ENCODE measurements at places on chromosomes 6 and 20. TPM values are rescaled to one million over a fixed set of nuclear protein-coding genes. Genes with fewer than 3 reads are reported as not detected.

CCN6 gene
- not detected for total RNA-seq

PRRT1 gene
- 1.2 TPM for total RNA-seq

- no peak overlapping the region for H3K4me3 ChIP-seq
- no peaks in the 10 kb centered on the region for H3K36me3 ChIP-seq
- no peak for DNase-seq
Measured at GRCh38 chr6:2738373-2738979, 12.2 kb downstream of the MYLK4 start.

TMEM74B gene
- total RNA-seq = 15.8 TPM

GRCh38 chr6:71326611-71327010 is 38.0 kb downstream of the OGFRL1 start:
- no peak for DNase-seq
- no peak overlapping the region for H3K4me3 ChIP-seq
- H3K36me3 ChIP-seq = no peaks in the 10 kb centered on the region
- H3K27me3 ChIP-seq = no peaks in the 10 kb centered on the region

- no peak overlapping the region for H3K4me3 ChIP-seq
- no peaks in the 10 kb centered on the region for H3K36me3 ChIP-seq
- no peaks in the 10 kb centered on the region for H3K27me3 ChIP-seq
- no peaks in the 10 kb centered on the region for H3K4me1 ChIP-seq
- DNase-seq = no peak
- H3K27ac ChIP-seq = no peak overlapping the region
Measured at GRCh38 chr6:4592026-4592425, 184.2 kb upstream of the CDYL start.

GRCh38 chr6:41640426-41640825 is 2.2 kb downstream of the MDFI start:
- peaks cover 30% of the 10 kb centered on the region for H3K4me1 ChIP-seq
- H3K27me3 ChIP-seq = peaks cover 28% of the 10 kb centered on the region
- peak; percentile 30 for DNase-seq

DNA sequence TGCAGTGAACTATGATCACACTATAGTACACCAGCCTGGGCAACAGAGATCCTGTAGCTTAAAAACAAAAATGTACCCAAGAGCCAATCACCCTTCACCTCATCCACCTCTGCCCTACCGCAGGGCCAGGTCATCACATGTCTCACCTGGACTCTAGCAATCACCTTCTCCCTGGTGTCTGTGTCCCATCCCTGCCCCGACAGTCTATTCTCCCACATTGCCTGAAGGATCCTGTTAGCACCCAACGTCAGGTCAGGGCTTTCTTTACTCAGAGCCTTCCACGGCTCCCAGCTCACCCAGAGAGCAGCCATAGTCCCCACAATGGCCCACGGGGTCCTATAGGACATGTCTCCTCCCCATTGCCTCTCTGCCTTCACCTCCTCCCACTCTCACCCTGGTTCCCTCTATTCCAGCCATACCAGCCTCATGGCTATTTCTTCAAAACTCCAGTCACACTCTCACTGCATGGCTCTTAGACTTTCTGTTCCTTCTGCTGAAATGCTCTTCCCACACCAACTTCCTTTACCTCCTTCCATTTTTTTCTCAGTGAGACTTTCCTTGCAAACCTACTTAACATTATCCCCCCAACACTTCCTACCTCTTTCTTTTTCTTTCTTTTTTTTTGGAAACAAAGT is 22.5 kb upstream of the ARFGEF2 start:
- no peaks in the 10 kb centered on the region for H3K4me1 ChIP-seq
- no peak for DNase-seq
- H3K4me3 ChIP-seq = no peak overlapping the region
- no peak overlapping the region for H3K27ac ChIP-seq

DNA sequence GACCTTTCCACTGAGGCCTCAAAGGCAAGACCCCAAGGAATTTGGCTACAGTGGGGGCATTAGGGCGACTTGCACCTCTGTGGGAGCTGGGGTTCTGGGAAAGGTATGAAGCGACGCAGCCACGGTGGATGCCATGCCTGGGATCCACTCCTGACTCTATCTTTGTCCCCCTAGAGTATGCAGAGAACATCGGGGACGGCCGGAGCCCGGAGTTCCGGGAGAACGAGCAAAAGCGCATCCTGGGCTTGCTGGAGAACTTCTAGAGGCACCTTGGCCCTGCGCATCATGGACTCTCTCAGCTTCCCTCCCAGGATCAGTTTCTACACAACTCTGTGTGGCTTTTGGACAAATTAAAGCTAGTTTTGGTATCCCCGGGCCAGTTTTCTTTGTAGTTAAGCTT is 31.2 kb upstream of the VSTM2L start:
- peaks cover 65% of the 10 kb centered on the region for H3K36me3 ChIP-seq
- no peaks in the 10 kb centered on the region for H3K4me1 ChIP-seq
- no peak overlapping the region for H3K27ac ChIP-seq
- H3K27me3 ChIP-seq = no peaks in the 10 kb centered on the region

DNA sequence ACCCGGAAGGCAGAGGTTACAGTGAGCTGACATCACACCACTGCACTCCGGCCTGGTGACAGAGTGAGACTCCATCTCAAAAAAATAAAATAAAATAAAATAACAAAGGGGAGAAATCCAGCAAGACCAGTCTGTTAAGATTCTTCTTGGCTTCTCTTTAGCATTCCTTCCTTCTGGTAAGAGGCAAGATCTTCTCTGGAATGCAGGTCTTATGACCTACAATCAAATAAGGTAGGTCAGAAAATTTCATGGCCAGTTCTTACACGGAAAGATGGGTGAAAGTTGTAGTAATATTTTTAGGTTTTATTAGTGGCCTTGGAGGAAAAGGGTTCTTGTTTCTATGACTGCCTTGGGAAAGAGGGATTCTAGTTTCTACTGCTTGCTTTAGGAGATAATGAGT is 180.9 kb downstream of the FUT9 start:
- no peaks in the 10 kb centered on the region for H3K27me3 ChIP-seq
- no peak overlapping the region for H3K27ac ChIP-seq
- DNase-seq = no peak
- H3K36me3 ChIP-seq = no peaks in the 10 kb centered on the region
- no peaks in the 10 kb centered on the region for H3K4me1 ChIP-seq

- no peaks in the 10 kb centered on the region for H3K27me3 ChIP-seq
- no peak overlapping the region for H3K27ac ChIP-seq
- H3K4me1 ChIP-seq = peaks cover 5% of the 10 kb centered on the region
- peaks cover 35% of the 10 kb centered on the region for H3K36me3 ChIP-seq
Measured at GRCh38 chr6:157172231-157172701, 151.1 kb downstream of the TMEM242 start.

DNA sequence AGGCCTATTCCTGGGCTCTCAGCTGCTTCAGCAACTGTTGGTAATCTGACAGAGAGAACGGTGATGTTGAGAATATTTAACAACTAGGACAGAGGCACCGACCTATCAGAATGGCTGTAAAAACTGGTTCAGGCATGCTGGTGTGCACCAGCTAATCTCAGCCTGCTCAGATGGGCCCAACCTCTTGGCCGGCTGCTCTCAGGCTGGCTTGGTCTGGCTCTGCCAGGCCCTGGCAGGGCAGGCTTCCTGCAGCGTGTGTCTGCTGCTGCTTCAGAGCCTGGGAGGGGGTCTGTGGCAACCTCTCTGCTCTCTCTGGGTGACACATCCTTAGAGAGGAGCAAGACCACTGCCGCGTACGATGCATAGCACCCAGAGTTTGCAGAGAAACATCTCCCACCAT is 4.8 kb downstream of the SLC2A12 start:
- H3K27me3 ChIP-seq = no peaks in the 10 kb centered on the region
- peaks cover 2% of the 10 kb centered on the region for H3K4me1 ChIP-seq
- DNase-seq = no peak
- H3K36me3 ChIP-seq = no peaks in the 10 kb centered on the region

OPRM1 gene
- total RNA-seq = not detected

DNA sequence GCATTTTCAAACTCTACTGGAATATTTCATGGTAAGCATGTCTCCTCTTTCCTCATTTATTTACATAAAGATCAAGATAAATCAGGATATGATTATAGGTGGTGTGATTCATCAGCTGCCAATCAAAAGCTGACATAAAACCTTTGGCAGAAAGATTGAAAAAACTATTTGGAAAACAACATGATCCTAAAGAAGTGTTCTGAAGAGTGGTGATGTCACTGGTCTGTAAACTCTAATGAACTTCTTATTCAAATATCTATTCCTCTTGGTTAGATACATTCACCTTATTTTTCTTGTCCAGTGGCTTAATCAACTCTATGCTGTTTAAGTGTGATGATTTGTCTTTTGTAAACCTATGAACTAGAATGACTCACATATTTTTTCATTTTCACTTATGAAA is 535.5 kb upstream of the CITED2 start:
- no peak for DNase-seq
- no peak overlapping the region for H3K27ac ChIP-seq
- H3K4me1 ChIP-seq = no peaks in the 10 kb centered on the region
- H3K36me3 ChIP-seq = no peaks in the 10 kb centered on the region

DNA sequence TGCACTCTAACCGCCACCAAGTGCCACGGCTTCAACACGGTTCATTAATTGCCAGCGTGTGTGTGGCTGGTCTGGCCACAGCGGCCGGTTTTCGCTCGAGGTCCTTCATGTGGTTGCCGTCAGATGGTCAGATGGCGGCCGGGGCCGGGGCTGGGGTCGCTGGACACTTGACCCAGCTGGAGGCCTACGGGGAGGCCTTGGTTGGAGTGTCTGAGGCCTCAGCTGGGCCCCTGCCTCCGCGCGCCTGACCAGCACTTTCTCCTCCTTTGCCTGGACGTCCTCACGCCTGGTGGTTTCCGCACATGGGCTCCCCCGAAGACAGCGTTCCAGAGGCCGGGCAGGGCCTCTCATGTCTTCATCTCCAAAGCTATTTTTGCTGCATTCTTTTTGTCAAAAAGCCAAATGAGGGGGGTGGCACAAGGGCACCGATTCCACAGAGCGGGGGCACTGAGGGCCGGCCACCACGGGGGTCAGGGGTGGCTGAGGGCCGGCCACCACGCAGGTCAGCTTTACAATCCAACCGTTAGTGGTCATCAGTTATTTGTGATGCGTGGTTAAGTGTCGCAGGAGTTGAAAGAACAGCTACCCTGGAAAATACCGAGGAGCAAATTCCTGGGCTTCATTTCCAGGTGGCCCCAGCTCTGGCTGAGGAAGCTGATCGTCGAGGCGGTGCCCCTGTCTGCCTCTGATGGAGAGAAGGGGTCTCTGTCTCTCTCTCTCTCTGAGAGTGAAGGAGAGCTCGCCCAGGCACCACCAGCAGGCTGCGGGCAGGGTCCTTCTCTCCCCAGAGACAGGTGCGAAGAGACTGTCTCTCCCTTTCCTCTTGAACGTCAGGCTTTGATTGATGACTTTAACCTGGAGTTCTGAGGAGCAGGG is 50.5 kb upstream of the FRMD1 start:
- H3K27me3 ChIP-seq = peaks cover 11% of the 10 kb centered on the region
- H3K27ac ChIP-seq = no peak overlapping the region
- DNase-seq = no peak
- no peak overlapping the region for H3K4me3 ChIP-seq

DNA sequence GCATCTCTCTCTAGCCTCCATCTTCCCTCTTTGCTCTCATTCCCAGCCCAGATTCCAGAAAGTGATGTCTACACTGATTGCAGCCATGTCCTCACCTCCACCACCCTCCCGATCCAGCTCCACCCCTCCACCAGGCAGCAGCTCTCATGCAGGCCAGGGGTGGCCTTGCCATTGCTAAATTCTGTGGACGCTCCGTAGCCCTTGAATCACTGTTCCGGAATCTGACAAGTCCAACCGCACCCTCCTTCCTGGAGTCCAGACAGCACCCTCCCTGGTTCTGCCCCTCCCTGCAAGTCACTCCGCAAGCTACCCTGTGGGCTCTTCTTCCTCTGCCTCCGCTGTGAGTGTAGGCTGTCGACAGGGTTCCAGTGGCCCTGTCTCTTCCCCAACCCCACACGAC is 26.2 kb downstream of the TNXB start:
- peaks cover 33% of the 10 kb centered on the region for H3K4me1 ChIP-seq
- no peak overlapping the region for H3K4me3 ChIP-seq
- DNase-seq = no peak
- peaks cover 18% of the 10 kb centered on the region for H3K27me3 ChIP-seq
- peak overlapping the region; percentile 13 for H3K27ac ChIP-seq
- H3K36me3 ChIP-seq = peaks cover 44% of the 10 kb centered on the region

- no peak for DNase-seq
- H3K36me3 ChIP-seq = no peaks in the 10 kb centered on the region
- H3K27ac ChIP-seq = no peak overlapping the region
- no peak overlapping the region for H3K4me3 ChIP-seq
- H3K27me3 ChIP-seq = no peaks in the 10 kb centered on the region
Measured at GRCh38 chr20:9203081-9203447, 134.2 kb downstream of the PLCB4 start.

GRCh38 chr6:137692806-137693205 is 174.3 kb upstream of the TNFAIP3 start:
- DNase-seq = no peak
- no peak overlapping the region for H3K4me3 ChIP-seq
- H3K27ac ChIP-seq = no peak overlapping the region
- H3K4me1 ChIP-seq = peaks cover 11% of the 10 kb centered on the region
- H3K36me3 ChIP-seq = no peaks in the 10 kb centered on the region

GPR63 gene
- total RNA-seq = 0.71 TPM

DNA sequence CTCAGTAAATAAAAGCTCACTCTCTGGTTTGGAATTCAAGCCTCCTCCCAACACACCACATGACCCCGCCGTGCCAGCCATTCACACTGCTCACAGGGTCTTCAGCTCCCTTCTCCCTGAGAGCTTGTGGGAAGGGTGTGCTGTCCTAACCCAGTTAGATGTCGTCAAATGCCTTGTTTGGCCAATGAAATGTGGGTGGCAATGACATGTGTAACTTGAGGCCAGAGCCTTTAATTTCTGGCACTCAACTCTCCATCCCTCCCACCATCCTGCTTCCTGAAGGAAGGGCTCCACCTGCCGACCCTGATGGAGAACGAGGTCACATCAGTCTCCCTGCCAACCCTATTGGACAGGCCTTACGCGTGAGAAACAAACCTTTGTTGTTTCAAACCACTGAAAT is 224.5 kb upstream of the AGPAT4 start:
- no peak overlapping the region for H3K4me3 ChIP-seq
- no peaks in the 10 kb centered on the region for H3K27me3 ChIP-seq
- DNase-seq = no peak
- H3K27ac ChIP-seq = no peak overlapping the region
- no peaks in the 10 kb centered on the region for H3K36me3 ChIP-seq
- no peaks in the 10 kb centered on the region for H3K4me1 ChIP-seq

DNA sequence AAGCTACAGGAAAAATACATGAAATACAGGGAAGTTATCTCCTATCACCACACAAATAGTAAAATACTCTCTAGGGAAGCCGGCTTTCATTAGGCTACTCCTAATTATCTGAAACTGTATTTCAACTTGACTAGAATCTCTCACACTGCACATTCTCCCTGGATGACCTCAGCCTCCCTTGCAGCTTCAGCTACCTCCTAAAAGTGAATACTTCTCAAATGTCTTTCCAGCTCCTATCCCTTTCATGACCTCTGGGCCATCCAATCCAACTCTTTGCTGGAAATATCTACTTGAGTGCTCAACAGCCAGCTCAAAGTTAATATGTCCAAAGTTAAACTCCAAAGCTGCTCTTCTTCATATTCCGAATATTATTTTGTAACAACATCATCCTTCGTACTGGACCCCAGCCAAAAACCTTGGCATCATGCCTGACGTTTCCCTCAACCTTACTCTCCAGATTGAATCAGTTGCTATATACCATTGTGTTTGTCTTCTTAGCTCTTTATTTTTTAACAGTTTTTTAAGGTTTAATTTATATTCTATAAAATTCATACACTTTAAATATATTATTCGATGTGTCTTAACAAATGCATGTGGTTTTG is 29.4 kb upstream of the KIF6 start:
- no peak for DNase-seq
- no peak overlapping the region for H3K27ac ChIP-seq
- H3K36me3 ChIP-seq = no peaks in the 10 kb centered on the region
- H3K27me3 ChIP-seq = no peaks in the 10 kb centered on the region
- no peak overlapping the region for H3K4me3 ChIP-seq
- no peaks in the 10 kb centered on the region for H3K4me1 ChIP-seq
